ENCODE measurements at places on chromosomes 16 and 17.

DNA sequence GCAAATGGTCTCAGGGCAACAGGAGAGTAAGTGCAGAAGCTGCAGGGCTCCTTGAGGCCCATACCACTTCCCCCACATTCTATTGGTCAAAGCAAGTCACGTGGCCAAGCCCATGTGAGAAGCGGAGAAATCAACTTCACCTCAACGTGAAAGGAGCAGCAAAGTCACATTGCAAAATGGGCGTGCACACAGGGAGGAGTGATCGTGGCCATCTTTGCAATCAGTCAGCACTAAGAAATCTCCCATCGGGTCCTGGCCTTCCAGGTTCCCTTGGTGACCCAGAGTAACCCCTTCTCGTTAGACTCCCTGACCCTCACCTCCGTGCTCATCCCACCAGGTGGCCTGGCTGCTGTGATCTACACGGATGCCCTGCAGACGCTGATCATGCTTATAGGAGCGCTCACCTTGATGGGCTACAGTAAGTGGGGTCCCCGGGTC lies 38.0 kb downstream of the SLC5A11 start:
- no peak for DNase-seq

DNA sequence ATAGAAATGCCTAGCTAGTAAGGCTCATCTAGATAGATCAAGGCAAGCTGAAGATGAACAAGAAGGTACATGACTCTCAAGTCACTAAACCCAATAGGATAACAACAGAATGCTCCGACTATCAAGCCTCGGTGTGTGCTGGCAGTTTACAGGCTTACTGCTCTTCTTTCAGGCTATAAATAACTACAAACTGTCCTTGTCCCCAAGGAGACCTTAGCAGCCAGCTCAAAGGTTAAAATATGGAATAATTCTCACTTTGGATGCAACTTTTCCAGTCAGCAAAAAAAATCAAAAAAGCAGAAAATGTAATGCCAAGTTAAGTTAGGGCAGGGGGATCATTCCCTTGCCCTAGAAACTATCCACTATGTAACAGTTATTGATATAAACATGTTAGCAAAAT lies 44.6 kb downstream of the SPOP start:
- DNase-seq: no peak

DNA sequence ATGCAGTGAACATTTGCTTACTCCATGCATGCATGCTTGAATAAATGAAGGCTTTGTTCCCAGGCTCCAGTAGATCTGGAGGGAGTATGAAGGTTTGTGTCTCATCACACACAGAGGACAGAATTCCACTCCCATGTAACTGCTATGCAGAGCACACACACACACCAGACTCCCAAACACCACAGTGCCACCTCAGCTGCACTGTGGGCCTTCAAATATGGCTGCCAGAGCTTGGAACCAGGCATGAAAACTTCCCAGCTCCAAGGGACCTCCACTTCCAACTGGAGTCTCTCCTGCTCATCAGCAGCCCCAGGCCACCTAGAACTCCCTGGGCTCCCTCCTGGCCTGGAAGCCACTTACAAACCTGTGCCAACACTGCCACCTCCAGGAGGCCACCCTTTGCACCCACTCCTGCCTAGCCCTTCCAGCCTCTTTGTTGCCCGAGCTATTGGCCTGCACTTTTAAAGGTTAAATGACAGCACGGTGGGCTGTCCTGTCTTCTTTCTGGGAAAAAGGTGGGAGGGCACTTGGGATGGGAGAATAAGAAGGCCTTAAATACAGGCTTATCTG lies 151.2 kb downstream of the ZNF423 start:
- DNase-seq: no peak

- peak; percentile 90 for DNase-seq
Measured at GRCh38 chr17:17900615-17901520, 64.1 kb upstream of the SREBF1 start.

GRCh38 chr16:47052666-47053640 lies 79.5 kb upstream of the DNAJA2 start:
- DNase-seq: no peak

DNA sequence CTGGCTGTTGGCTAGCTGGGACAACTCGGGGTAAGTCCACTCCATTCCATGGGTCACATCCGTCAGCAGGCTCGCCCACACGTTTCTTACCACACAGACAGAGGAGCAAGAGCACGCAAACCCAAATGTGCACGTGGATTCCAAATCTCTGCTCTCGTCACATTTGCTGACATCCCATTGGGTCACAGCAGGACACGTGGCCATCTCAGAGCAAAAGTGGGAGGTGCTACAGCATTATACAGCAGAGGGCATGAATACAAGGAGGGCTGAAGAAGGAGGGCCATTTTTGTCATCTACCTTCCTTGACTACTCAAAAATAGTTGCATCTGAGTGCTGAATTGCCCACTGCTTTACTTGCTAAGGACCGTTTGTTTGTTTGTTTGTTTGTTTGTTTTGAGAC lies 84.7 kb downstream of the RBBP6 start:
- DNase-seq: no peak

- peak; percentile 94 for DNase-seq
Measured at GRCh38 chr17:4948931-4949320, 596 bp upstream of the PFN1 start.

DNA sequence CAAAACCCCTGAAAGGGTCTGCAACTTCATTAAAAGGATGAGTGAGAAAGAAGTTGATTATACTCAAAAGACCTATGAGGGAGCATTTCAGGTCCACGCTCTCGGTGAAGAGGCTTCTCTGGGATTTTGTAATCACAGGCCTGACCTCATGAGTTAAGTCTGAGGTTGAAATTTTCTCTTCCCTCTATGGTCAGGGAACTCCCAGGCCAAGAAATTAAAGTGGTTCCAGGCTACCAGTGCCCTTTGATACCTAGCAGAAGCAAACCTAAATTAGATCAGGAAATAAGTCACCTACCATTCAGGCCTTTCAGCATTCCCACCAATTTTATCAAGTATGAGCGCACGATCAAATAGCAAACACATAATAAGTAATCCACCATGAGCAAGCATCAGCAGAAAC lies 27.9 kb downstream of the MBTD1 start:
- DNase-seq: no peak

- no peak for DNase-seq
Measured at GRCh38 chr16:6498858-6499257, 833.8 kb upstream of the RBFOX1 start.

DNA sequence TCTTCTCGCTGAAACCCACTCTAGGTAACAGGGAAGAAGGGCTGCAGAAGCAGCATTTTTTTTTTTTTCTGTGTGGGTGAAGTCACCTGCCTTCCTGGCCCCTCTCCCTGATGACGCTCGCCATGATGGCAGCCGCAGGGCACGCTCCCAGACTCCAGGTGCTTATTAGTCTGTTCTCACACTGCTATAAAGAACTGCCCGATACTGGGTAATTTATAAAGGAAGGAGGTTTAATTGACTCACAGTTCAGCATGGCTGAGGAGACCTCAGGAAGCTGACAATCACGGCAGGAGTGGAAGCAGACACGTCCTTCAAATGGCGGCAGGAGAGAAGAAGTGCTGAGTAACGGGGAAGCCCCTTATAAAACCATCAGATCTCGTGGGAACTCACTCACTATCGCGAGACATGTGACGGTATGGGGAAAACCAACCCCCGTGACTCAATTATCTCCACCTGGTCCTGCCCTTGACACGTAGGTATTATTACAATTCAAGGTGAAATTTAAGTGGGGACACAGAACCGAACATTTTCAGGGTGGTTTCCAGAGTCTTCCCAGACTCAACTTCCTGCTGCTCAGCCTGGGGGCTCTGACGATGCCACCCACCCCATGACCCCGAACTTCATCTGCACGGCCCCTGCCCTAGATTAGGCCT lies 34.9 kb upstream of the NLRP1 start:
- no peak for DNase-seq

- DNase-seq: no peak
Measured at GRCh38 chr17:22669721-22670120, 977.4 kb downstream of the KCNJ18 start.

- DNase-seq: no peak
Measured at GRCh38 chr17:34006126-34006525, 249.0 kb upstream of the CCL2 start.

- no peak for DNase-seq
Measured at GRCh38 chr17:68102318-68102758, 66.8 kb downstream of the KPNA2 start.

DNA sequence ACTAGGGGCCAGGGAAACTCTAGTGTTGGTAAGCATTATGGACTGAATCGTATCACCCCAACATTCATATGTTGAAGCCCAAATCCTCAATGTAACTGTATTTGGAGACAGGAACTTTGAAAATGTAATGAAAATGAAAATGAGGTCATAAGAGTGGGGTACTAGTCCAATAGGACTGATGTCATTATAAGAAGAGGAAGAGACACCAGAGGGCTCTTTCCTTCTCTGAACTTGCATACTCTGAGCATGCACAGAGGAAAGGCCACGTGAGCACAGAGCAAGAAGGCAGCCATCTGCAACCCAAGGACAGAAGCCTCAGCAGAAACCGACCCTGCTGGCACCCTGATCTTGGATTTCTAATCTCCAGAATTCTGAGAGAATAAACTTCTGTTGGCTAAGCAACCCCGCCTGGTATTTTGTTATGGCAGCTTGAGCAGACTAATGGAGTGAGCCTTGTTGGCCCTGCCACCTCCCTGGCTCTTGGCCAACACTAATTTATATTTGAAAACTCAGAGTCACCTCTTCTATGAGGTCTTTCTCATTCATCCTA lies 273.4 kb downstream of the NTN1 start:
- no peak for DNase-seq

GRCh38 chr16:81624403-81624759 lies 154.7 kb upstream of the PLCG2 start:
- no peak for DNase-seq

GRCh38 chr16:77850636-77851333 lies 62.4 kb downstream of the VAT1L start:
- DNase-seq: no peak

GRCh38 chr16:57689762-57690558 lies 4.6 kb upstream of the DRC7 start:
- DNase-seq: peak; percentile 35

DNA sequence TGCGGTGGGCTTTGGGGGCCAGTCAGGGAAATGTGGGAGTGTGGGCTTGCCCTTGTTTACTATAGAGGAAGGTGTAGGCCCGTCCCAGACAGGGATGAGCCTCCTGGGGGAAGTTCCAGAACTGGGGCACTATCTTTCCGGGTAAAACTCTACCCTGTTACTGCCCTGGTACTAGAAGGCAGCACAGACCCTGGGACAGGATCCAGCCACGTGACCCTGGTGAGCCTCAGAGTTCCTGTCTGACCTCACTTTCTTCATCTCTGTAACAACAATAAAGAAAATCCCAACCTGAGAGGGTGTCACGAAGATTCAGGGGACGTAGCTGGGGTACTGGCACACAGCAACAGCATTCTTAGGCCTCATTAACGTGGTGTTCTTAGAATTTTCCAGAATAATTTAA lies 239.6 kb upstream of the FOXF1 start:
- no peak for DNase-seq

DNA sequence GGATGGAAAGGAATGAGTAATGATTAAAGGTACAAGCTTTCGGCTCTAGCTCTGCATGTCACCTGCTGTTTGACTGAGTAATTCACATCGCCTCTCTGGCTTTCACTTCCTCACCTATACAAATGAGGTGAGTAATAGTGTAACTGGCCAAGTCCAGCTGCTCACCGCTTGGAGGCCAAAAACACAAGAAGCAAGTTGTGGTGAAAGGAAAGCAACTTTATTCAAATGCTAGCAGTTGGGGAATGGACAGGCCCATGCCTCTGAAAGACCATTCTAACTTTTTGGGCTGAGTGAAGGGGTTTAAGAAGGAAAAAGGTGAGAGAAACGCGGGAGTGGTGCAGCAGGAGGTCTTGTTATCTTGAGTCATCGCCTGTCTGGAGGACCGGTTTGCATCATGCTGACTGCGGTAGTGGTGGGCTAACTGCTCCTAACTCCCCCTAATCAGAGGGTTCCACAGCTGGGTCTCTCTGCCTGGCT lies 45.7 kb upstream of the CSNK2A2 start:
- no peak for DNase-seq

DNA sequence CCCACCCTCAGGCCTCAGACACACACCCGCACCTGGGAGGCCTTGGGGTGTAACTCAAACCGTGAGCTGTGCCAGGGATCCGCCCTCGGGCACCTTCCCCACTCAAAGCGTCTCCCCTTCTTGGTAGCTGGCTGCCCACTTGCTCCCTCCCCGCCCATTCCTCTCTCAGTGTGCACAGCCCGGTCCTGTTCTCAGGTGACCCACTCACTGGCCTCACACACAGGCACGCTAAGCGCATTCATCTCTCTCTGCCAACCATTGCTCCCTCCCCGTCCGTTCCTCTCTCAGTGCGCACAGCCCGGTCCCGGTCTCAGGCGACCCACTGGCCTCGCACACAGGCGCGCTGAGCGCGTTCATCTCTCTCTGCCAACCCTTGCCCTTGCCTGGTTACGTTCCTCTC lies 20.8 kb downstream of the WDR45B start:
- no peak for DNase-seq

GRCh38 chr16:61730997-61731396 lies 305.2 kb downstream of the CDH8 start:
- DNase-seq: no peak

GRCh38 chr17:64420143-64420670 lies 28.7 kb upstream of the MILR1 start:
- peak; percentile 39 for DNase-seq

- no peak for DNase-seq
Measured at GRCh38 chr17:57607553-57608120, 137.5 kb downstream of the CCDC182 start.

GRCh38 chr17:38600416-38600815 lies 5.3 kb downstream of the SRCIN1 start:
- no peak for DNase-seq

GRCh38 chr17:59769887-59770286 lies 62.4 kb downstream of the VMP1 start:
- no peak for DNase-seq

GRCh38 chr16:77660311-77660710 lies 62.0 kb upstream of the NUDT7 start:
- peak; percentile 30 for DNase-seq

DNA sequence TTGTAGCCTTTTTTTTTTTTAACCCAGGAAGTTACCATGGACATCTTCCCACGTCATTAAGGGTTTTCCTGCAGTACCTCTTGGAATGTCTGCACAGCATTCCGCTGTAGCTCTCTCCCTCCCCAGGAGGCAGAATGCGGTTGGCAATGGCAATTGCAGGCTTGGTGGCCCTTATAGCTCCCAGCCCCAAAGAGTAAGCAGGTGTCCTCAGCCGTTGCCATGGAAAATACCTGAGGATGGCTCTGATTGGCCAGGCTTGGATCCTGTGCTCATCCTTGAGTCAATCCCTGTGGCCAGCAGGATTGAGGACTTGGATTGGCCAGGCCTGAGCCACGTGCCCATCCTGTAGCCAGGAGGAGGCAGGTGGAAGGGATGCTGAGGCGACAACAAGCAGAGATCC lies 15.5 kb upstream of the TIMP2 start:
- no peak for DNase-seq

- no peak for DNase-seq
Measured at GRCh38 chr16:66740533-66740932, 10.9 kb downstream of the DYNC1LI2 start.

All from right hindlimb (tissue), 1 donor.